ENCODE measurements at places on chromosomes 1 and 21.

DNA sequence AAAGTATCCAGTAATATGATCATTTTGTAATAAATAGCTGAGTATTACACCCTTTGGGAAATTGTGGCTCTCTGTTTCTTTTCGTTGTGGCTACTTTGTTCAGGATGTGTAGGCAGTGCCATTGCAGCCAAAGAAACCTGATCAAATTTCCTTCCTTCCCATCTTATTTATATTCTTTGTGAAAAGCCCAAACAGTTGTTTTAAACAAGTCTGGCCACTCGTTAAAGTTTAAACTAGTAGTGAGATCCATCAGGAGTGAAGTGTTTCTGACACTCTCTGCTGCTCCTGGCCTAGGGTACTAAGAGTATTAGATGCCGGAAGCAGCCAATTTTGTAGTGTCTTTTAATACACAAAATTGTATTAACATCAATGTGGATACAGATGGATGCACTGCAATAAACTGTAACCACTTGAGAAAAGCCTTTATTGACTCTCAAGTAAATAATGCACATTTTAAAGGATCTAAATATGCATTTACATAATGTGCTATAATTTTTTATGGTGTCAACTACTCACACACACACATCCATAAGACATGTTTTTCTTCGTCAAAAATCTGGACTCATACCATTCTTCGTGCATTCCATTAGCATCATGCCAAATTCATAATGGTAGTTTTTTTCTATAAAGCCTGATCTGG is 317.9 kb downstream of the NFIA start:
- no peaks in the 10 kb centered on the region for H3K27me3 ChIP-seq
- H3K36me3 ChIP-seq, result no peaks in the 10 kb centered on the region
- no peaks in the 10 kb centered on the region for H3K4me1 ChIP-seq
- H3K27ac ChIP-seq, result no peak overlapping the region

GRCh38 chr1:91619881-91620280 is 119.2 kb downstream of the CDC7 start:
- H3K27ac ChIP-seq, result no peak overlapping the region
- H3K36me3 ChIP-seq, result no peaks in the 10 kb centered on the region
- no peak overlapping the region for H3K4me3 ChIP-seq
- H3K27me3 ChIP-seq, result no peaks in the 10 kb centered on the region
- no peaks in the 10 kb centered on the region for H3K4me1 ChIP-seq

DNA sequence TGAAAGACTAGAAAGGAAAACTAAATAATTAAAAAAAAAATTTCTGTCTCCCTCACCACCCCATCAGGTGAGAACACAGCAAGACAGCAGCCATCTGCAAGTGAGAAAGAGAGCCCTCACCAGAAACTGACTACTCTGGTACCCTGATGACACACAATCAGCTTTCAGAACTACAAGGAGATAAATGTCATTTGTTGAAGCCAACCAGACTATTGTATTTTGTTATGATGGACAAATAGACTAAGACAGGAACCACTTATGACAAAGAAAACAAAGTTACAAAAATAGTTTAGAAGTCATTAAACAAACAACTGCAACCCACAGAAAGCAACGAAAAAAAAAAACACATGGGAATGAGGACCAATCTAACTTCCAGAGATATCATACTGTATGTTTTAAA is 98.3 kb downstream of the FAF1 start:
- H3K4me3 ChIP-seq, result no peak overlapping the region
- H3K4me1 ChIP-seq, result no peaks in the 10 kb centered on the region
- no peaks in the 10 kb centered on the region for H3K27me3 ChIP-seq
- DNase-seq, result no peak
- H3K36me3 ChIP-seq, result no peaks in the 10 kb centered on the region

GRCh38 chr1:9369964-9370788 is 77.5 kb downstream of the SPSB1 start:
- no peak overlapping the region for H3K4me3 ChIP-seq
- H3K27me3 ChIP-seq, result no peaks in the 10 kb centered on the region
- H3K4me1 ChIP-seq, result peaks cover 7% of the 10 kb centered on the region
- DNase-seq, result no peak

GRCh38 chr1:222266223-222267196 is 281.4 kb downstream of the HHIPL2 start:
- H3K36me3 ChIP-seq, result no peaks in the 10 kb centered on the region
- no peak overlapping the region for H3K27ac ChIP-seq
- no peaks in the 10 kb centered on the region for H3K4me1 ChIP-seq
- no peak for DNase-seq

DNA sequence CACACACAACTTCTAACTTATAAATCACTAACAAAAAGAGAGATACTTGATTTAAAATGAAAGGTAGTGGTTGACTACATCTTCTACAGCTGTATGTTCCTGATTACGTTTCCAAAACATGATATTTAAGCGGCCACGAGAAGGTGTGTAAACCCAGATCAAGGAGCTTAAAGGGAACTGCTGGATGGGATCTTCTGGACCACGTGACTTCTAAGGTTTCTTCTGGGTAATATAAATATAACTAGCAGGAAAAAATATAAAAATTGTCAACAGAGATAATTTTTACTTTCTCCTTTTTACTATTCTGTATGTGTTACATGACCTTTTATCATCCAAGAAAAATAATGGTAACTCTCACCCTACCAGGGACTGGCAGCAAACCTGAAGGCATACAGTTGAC is 66.2 kb downstream of the TTLL7 start:
- no peaks in the 10 kb centered on the region for H3K36me3 ChIP-seq
- H3K4me3 ChIP-seq, result no peak overlapping the region

Data from CD8-positive, alpha-beta memory T cell (primary cell).